Posterior vena cava (tissue), 2 donors: ENCODE measurements at places on chromosomes 1 and 21. TPM values are rescaled to one million over a fixed set of nuclear protein-coding genes. Genes with fewer than 3 reads are reported as not detected.

DNA sequence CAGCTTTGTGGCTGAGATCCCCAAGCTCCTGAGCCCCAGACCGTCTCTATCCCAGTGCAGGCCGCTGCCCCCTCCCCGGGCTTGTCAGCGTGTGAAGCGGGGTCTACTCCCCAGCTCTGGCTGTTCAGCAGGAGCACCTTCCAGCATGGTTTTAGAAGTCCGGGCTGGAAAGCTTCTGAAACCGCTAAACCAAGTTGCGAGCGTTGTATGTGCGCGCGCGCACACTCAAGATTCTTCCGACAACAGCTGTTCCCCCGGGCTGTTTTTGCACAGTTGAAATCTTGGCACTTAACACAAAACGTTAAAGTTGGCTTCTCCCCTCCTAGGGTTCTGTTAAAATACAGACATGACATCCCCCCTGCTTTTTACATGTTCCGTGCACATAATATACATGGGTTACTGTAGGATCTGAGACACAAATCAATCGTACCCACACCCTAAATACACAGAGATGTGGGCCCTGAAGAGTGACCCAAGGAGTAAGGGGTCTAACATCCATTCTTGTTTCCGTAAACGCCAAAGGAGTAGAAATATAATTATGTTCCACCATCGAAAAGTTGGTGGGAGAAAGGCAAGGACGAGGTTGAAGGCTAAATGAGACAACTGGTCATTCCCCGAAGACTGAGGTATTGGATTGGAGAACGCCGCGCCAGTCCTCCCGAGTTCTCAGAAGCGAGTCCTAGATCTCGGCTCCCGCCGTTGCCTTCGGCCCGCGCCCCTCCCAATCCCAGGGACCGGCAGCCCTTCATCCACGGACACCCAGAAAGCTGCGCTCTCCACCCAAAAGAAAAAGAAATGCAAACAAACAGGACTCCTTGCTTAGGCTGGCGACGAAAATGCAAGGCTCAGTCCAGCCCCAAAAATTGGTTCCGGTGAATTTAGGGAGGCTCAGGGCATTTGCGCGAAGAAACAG is 1.3 kb downstream of the TBX15 start:
- no peak for DNase-seq

- no peak for DNase-seq
These were observed 90.6 kb downstream of the SGIP1 start for GRCh38 chr1:66624412-66625060.

DNA sequence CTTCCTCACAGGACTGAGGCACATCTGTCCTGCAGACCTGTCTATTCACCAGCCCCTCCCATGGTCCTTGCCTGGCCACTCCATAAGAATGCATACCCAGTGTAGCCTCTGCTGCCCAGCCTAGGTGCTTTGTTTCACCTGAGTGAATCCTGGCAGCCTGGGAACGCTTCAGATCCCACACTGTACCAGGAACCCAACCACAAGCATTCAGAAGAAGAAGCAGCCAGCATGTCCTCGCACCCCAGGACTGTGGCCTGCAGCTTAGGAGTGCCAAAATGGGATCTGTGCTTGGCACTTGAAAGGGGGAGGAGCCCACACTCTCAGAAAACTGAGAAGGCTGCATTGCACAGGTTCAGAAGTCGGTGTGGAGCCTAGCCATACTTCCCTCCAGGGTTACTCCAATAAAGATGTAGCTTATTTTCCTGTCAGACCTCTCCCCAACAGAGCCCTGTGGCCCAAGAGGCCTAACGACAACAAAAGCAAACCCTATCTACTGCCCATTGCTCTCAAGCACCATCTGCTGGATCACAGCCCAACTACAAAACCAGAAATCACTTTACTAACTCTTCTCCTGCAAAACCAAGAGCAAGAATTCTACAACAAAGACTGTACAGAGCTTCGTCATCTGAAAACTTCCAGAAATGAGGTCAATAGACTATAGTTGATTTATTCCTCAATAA is 923.1 kb upstream of the NEGR1 start:
- DNase-seq = no peak

GRCh38 chr1:8381618-8382017 is 63.7 kb downstream of the SLC45A1 start:
- DNase-seq = no peak

- no peak for DNase-seq
These were observed 37.9 kb upstream of the CCDC27 start for GRCh38 chr1:3714284-3714741.

GRCh38 chr1:55107101-55107500 is 67.8 kb downstream of the PCSK9 start:
- DNase-seq = no peak

Gene F13B
- not detected for total RNA-seq

Gene CRYAA
- not detected for total RNA-seq

Gene MTARC1
- total RNA-seq = 9.2 TPM

Gene DNM3
- 4.9 TPM for total RNA-seq

Gene OR6K3
- not detected for total RNA-seq
